ENCODE measurements at places on chromosomes 13 and 19.
A peak's percentile ranks its signal among the peaks of the same experiment; 100 is the strongest.

GRCh38 chr13:93948162-93948922 is 531.1 kb downstream of the DCT start:
- no peak for DNase-seq

- no peak for DNase-seq
These were observed 8.7 kb downstream of the SBK2 start for GRCh38 chr19:55528030-55528803.

- DNase-seq = no peak
These were observed at the start of gene ATP4B for GRCh38 chr13:113657851-113658741. TSS of gene ATP4B (minus strand) at chr13:113658198. CDS start at chr13:113658144, 54 bp downstream.

DNA sequence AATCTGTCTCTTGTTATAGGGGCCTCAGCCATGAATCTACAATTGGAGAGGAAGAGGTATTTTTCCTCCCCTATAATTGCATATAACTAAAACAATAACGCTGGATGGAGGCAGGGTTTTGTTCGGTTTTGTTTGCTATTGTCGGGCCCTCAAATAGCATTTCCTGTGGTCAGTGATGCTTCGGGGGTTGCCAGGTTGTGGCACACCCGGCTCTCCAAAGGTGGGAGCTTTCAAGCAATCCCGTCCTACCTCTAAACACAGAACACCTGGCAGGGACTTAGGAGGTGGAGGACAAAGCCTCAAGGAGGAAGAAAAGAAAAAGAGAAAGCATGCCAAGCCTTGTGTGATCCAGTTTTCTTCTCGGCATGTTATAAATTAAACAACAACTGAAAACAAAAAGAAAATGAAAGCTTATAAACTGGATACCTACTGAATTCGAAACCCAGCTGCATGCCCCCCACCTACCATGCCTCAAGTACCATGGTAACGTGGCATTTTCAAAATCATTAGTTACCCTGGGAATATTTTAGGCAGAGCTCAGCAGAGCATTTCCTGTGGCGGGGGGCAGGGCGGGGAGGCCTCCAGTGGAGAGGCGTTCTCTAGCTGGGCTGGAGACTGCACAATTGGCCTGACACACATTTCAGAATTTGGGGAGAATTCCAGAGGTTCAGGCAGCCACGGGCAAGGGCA is 213.8 kb downstream of the DCLK1 start:
- no peak for DNase-seq

- no peak for DNase-seq
These were observed 2.8 kb downstream of the IQCN start for GRCh38 chr19:18271433-18271841.

GRCh38 chr19:14472202-14472938 is 2.8 kb downstream of the PTGER1 start:
- peak; percentile 90 for DNase-seq

DNA sequence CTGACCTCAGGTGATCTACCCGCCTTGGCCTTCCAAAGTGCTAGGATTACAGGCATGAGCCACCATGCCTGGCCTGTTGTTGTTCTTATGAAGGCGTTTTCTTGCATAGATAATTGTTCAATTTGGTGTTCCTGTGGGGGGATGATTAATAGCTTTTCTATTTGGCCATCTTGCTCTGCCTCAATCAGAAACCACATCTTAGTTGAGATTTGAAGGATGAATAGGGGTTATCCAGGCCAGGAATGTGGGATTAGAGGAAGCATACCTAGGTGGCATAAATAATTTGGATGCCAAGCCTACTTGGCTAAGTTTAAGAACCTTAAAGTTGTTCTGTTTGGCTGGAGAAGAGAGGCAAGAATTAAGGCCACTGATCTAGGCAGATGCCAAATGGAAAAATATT is 44.4 kb downstream of the CCNA1 start:
- DNase-seq = no peak

DNA sequence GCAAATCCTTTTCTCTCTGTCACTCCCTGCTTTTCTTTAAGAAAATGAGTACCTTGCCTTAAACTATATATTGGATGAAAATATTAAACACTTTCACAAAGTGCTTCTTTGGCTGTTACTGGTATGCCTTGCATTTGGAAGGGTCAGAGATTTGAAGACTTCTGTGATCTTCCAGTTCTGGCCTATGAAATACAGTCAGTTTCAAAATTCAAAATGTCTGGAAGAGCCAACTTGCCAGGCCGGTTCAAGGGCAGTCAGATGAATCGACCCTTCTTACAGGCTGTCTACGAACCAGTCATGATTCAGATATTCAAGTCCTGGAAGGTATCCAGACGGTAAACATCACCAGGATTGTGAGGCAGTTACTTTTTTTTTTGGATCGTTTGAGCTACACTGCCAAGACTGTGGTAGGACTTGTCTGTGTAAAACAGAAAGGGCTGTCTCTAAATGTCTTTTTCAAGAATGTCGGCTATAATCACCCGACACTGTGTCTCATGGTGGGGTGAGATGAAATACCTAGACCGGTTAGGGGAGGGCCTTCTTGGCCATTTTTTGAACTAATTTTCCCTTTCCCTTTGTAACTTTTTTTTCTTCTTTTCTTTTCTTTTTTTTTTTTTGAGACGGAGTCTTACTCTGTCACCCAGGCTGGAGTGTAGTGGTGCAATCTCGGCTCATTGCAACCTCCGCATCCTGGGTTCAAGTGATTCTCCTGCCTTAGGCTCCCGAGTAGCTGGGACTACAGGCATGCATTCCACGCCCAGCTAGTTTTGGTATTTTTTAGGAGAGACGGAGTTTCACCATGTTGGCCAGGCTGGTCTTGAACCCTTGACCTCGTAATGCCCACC is 11.2 kb downstream of the ACTN4 start:
- DNase-seq = no peak

DNA sequence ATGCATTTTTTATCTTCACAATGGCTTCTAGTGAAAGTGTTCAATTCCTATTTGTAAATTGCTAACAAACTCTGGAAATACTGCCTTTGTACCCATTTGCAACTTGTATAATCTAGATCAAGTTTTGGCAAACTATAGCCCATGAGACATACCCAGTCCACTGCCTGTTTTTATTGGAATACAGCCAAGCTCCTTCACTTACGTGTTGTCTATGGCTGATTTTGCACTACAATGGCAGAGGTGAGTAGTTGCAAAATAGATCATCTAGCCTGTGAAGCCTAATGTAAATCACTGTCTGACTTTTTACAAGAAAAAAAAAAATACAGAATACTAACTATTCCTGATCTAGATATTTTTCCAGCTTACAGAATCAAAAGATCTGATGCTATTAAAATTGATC is 37.1 kb downstream of the DZIP1 start:
- no peak for DNase-seq

- no peak for DNase-seq
These were observed 77.3 kb downstream of the ZNF486 start for GRCh38 chr19:20244356-20244755.

DNA sequence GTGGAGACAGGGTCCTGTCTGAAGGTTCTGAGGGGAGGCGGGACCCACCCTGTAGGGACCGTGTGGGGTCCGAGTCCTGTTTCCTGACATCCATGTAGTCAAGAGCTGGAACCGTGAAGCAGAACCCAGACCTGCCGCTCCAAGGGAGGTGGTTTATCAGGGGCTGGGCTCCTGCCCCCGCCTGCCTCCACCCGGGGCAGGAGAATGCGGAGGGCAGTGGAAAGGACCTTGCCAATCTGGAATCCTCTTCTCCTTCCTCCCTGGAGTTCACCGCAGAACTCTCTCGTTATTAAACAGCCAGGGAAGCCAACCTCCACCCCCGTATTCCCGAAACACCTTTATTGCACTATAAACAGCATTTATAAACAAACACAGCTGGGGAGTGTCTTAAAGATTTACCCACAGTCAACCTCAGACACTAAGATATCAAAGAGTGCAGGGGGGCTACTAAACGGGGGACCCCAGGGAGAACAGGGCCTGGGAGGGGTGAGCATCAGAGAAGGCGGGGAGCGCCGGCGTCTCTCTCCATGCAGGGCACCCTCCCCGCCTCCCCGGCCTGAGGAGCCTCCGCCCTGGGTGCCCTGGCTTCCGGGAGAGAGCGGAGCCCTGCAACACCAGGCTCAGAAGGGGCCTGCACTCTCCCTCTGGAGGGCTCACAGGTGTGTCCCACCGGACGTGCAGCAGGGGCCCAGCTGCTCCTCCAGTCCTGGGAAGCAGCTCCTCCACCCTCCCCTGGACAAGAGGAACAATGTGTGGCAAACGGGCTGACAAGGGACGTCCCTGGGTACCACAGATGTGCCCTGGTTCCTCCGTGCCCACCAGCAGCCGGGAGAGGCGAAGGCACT is 3.6 kb downstream of the C2CD4C start:
- no peak for DNase-seq

GRCh38 chr19:12975221-12975741 is 5.9 kb downstream of the DAND5 start:
- DNase-seq = no peak

DNA sequence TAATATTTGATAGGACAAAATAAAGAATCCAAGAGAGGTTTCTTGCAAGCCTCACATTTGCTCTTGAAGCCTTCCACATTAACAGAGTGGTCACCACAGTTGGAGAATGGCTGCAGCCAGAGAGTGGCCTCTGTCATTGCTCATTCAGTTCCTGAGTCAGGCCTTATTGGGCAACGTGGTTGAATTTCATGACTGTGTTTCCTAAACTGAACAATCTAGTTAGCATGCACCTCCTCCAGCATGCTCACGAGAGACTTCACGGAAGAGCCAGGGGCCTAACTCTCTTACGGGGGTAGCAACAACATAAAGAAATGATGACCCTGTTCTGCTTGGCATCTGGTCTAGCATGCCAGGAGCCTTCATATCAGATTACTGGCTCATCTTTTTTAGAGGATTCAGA is 9.6 kb upstream of the UBL3 start:
- DNase-seq = no peak

- no peak for DNase-seq
These were observed 14.3 kb downstream of the LRP3 start for GRCh38 chr19:33208371-33208895.

DNA sequence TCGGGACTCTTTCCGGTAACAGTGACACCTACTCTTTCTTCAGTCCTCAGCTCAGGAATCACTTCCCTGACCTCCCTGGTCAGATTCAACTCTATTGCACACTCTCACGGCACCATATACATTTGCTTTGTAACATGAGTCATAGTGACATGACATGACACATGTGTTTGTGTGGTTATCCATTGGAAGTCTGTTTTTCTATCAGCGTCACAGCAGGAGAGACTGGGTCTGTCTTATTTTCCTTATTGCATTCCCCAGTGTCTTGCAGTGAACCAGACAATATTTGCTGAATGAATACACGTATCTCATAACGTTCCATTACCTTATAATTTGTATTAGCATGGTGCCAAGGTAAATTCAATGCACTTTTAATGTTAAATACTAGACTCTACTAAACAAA is 102.0 kb downstream of the DCLK1 start:
- no peak for DNase-seq

- no peak for DNase-seq
These were observed 13.6 kb upstream of the FCHO1 start for GRCh38 chr19:17737690-17738153.

DNA sequence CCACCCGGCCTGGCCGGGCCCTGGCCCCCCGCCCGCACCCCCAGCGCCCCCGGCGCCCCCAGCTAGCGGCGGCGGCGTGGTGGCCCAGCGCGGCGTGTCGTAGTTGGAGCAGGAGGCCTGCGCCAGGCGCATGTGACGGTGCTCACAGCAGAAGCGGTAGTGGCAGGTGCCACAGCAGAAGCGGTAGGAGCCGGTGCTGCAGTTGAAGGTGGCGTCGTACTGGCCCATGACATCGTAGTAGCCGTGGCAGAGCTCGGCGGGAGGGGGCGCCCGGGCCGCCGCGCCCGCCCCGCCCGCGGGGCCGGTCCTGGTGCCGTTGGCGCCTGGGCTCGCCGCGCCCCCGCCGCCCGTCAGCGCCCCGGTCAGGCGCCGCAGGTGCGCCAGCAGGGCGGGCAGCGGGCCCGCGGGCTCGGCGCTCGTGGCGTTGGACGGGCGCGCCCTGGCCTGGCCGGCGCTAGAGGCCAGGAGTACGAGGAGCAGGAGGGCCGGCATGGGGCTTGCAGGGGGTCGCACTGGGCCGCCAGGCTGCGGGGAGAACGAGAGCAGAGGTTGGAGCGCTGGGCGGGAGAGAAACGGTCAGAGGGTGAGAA is 633 bp downstream of the SHISA7 start:
- DNase-seq = no peak

GRCh38 chr19:47232422-47233211 is 1.6 kb upstream of the BBC3 start:
- DNase-seq = no peak

- DNase-seq = no peak
These were observed 210.9 kb downstream of the SHISA2 start for GRCh38 chr13:25840931-25841330.

- no peak for DNase-seq
These were observed 752 bp downstream of the RPL18A start for GRCh38 chr19:17860331-17860992.

GRCh38 chr19:45045671-45046353 is 7.0 kb downstream of the CLASRP start:
- no peak for DNase-seq

GRCh38 chr13:27327633-27328032 is 57.0 kb downstream of the RASL11A start:
- no peak for DNase-seq

GRCh38 chr19:31730270-31730669 is 381.0 kb upstream of the TSHZ3 start:
- DNase-seq = no peak

DNA sequence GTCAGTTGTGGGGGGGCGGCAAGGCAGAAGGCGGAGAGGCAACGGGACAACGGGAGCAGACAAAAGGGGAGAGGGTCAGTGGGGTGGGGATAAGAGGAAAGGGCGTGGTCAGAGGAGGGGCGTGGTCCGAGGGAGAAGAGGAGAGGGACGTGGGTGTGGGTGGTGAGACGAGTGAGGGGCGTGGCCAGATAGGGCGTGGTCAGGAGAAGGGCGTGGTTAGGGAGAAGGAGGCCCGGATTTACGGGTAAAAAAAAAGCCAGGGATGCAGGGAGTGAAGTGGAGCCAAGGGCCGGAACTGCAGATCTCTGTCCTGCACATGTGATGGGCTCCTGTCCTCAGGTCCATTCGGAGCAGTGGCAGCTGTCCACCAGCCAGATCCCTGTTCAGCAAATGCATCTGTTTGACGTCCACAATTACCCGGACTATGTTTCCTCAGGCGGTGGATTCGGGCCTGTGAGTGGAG is 21.5 kb downstream of the CPT1C start:
- DNase-seq = no peak

DNA sequence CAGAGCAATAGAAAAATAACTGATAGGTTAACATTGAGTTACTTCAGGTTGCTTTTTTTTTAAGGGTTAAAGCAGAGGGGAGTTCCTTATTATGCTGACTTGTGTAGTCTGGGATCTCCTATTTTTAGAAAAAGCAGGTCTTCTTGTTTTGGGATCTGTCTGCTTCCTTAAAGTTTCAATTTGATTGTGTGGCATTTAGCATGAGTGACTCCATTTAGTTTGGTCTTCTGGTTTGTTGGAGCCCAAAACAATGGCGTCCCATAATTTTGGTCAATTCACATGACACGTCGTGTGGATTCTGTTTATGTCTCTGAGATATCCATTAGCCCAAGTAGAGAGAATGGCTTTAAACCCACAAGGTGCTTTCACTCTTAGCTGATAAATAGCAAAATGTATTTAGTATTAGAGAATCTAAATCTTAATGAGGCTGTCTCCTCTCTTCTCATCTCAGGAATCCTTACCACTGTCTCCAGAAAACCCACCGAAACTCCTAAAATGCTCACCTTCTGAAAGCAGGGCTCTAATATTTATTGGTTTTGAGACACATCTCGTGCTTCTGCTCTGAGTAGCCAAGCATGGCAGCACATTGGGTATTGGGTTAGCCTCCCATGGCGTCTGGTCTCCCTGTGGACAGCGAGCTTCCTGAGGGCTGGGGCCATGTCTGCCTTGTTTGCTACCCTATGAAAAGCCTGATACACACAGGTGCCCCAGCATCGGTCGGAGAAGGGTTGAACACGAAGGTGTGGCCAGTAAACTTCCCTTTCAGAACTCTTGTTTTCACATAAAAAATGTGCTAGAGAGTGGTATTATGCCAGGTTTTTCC is 67.2 kb upstream of the GPR183 start:
- DNase-seq = no peak

Data from activated gamma-delta T cell treated with Interleukin-2 at 50 U/mL for 16 hours (primary cell).